ENCODE measurements at places on chromosomes 2 and 18.

DNA sequence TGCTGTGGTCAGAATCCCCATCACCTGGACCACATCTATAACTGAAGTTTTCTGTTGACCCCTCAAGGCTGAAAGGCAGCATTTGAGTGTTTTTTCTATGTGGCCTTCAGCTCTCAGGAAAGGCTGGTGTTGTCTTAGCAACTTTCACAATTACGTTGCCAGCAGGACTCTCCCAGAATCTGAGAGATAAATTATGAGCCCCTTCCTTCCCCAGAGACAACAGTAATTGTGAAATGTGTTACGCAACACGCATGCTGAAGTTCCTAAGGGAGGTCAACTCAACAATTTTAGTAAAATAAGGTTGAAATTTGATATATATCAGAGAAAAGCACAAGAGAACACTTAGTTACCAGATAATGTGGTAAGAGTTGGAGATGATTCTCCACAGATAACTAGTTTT lies 216.5 kb upstream of the SLC8A1 start:
- no peak for DNase-seq

DNA sequence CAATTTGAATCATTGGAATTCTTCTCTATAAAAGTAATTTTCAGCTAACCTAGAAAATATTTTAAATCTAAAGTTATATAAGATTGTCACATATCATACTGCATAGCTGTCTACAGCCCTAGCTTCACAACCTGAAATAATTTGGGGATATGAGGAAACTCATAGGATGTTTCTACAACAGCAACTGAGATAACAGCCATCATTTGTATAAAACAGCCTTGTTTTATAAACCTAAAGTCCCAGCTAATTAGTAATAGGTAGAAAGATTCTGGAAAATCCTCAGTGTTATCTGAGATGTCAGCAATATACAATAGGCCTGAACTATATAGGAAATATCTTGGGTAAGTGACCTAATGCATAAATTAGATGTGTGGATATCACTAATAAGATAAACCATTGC lies 47.6 kb upstream of the TSPYL6 start:
- no peak for DNase-seq

DNA sequence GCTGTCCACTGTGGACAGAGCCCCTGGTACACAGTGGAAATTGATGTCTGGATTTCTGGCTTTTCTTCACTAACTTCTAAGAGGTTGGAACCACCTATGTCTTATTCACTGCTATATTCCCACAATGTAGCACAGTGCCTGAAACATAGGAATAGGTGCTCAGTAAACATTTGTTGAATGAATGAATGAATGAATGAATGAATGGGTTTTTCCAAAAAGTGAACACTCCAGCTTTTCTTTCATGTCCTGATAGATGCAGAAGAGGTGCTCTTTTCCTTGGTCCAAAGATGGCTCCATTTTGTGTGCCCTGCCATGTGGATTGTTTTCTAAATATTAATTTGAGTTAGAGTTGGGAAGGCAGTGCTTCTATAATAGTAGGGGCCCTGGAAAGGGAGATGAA lies 124.1 kb downstream of the SP3 start:
- no peak for DNase-seq

DNA sequence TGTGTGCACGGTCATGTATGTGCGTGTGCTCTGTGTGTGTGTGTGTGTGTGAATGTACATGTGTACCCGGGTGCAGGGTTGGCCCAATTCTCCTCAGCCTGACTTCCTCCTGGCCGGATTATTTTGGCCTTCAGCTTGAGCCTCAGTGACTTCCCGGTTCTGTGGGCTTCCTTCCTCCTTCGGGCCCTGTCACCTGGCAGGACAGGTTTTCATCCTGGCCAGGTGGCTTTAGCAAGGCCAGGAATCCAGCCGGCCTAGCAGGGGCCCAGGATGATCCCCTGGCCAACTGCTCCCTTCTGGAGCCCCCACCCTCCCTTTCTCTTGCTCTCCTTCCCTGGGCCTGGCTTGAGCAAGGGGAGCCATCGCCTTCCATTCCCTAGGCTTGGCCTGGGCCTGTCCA lies 140.5 kb downstream of the INHBB start:
- no peak for DNase-seq

- no peak for DNase-seq
Measured at GRCh38 chr2:103773884-103774283, 1012.1 kb downstream of the TMEM182 start.

GRCh38 chr2:155651851-155652250 lies 680.7 kb downstream of the NR4A2 start:
- DNase-seq = no peak

GRCh38 chr18:6781142-6781714 lies 51.7 kb downstream of the ARHGAP28 start:
- no peak for DNase-seq

GRCh38 chr2:201208563-201209252 lies 25.8 kb downstream of the CASP10 start:
- DNase-seq = no peak

GRCh38 chr2:173556816-173557215 lies 202.1 kb downstream of the CDCA7 start:
- no peak for DNase-seq

- no peak for DNase-seq
Measured at GRCh38 chr2:240898108-240898730, 2.3 kb upstream of the MAB21L4 start.

DNA sequence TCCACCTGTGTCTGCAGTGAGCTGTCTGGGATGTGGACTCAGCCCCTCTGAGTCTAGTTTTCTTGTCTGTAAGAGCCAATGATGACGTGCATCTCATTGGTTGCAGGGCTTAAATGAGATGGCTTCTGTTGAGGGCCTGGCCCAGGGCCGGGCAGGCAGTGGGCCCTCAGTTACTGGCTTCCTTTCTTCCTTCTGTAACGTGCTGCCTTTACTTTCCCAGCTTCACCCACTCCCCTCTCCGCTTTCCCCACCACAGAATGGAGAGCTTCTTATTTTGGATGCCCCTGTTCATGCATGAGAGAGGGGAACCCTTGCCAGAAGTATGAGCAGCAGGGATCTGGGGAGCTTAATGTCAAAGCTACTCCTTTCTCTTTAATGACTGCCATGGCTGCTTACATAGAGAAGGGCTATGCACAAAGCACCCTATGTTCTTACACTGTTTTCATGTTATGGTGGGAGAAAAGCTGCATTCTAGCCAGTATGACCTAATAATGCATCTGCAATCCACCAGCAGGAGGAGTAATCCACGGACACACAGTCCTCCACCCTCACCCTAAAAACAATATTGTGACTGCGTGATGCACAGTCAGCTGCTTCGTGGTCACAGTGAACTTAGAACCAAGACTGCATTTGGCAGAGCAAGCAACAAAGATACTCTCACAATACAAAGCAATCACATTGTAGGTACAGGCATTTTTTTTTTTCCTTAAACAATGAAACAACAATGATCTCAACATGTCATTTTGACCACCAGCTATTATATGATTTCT lies 37.2 kb downstream of the CREG2 start:
- DNase-seq = no peak

DNA sequence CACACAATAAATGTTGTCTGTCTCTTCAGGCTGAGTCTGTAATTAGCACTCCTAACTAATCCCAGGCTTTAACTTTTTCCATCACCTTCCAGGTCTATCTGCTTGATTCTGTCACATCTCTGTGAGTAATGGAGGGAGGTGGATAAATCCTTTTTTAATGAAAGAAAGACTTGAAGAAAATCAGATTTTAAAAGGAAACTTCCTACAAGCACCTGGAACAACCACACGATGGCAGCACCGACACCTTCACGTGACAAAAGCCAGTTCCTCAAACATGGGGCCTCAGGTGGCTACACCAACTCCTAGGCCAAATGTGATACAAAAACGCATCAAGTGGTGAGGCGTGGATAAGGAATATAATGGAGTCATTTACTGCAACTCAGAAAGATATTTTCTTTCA lies 41.8 kb downstream of the TGFBRAP1 start:
- no peak for DNase-seq

DNA sequence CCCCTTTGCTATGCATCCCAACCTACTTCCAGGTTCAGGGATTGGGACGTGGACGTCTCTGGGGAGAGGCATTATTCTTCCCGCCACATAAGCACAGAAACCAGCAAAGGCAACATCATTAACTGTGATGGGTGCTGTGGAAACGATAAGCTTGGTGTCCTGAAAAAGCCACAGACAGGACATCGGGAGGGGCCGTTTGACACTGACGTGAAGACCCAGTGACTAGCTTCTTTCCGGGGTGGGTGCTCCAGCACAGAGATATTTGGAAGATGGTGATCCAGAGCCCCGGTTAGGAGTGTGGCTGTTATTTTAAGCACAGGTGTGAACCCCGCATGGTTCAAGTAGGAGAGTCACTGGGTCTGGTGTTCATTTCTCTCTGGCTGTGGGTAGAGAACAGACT lies 163.8 kb upstream of the HDAC4 start:
- no peak for DNase-seq

DNA sequence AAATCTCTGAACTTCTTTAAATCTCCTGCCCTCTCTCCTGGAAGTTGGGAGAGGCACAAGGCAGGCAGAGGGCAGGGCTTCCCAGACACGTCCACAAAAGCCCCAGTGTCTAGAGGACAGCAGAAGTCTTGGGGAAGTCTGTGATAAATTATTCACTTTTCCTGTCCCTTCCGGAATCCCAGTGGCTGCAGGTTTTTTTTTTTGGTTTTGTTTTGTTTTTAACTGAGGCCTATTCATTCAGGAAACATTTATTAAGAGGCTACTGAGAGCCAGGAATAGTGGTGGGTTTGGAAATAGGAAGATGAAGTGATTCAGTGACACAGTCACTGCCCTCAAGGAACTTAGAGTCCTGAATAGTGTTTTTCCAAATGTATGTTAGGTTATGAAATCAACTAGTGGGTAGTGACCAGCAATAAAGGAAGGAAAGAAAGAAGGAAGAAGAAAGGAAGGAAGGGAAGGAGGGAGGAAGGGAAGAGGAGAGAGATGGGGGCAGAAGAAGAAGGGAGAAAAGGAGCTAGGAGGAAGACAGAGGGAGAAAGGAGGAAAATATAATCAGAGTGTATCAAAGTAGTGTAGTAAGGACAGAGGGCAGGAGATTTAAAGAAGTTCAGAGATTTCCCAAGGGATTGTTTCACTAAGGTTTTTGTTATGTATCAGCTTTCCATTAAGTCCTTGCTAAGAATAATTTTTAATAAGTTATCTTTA lies 98.9 kb upstream of the ZFP36L2 start:
- no peak for DNase-seq

DNA sequence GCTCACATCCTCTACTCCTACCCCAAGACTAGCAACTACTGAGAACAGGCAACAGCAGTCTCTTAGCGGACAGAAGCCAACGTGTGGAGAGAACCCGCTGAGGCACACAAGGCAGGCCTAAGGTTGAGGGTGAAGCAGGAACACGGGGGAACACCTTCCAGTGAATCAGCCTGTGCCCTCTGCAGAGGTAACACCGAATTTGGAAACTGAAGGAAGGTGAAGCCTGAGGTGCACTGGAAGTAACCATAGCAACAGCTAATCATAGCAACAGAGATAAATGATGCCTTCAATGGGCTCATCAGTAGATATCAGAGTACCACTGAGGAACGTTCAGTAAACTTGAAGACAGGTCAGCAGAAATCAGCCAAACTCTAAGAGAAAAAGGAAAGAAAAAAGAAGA lies 43.3 kb downstream of the OSBPL1A start:
- DNase-seq = no peak

GRCh38 chr2:63613391-63613901 lies 24.7 kb downstream of the MDH1 start:
- no peak for DNase-seq

GRCh38 chr2:238919307-238919706 lies 71.4 kb downstream of the TWIST2 start:
- no peak for DNase-seq

DNA sequence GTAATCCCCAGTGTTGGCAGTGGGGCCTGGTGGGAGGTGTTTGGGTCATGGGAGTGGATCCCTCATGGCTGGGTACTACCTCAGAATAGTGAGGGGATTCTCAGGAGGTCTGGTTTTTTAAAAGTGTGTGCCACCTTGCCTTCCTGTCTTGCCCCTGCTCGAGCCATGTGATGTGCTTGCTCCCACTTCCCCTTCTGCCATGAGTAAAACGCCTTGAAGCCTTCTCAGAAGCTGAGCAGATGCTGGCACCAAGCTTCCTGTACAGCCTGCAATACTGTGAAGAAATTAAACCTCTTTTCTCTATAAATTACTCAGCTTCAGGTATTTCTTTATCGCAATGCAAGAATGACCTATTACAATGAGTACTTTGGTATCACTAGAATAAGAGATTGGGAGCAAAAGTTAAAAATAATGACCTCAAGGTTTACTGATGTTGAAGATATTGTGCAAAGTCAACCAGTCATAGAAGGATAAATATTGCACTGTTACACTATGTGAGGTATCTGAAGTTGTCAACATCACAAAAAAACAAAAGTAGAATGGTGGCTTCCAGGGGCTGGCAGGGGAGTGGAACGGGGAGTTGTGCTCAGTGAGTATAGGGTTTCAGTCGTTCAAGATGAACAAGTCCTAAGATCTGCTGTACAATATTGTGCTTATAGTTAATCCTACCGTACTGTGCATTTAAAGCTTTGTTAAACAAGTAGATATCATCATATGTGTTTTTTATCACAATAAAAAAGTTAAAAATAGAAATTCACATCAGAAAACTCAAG lies 938.3 kb upstream of the CNTNAP5 start:
- no peak for DNase-seq

DNA sequence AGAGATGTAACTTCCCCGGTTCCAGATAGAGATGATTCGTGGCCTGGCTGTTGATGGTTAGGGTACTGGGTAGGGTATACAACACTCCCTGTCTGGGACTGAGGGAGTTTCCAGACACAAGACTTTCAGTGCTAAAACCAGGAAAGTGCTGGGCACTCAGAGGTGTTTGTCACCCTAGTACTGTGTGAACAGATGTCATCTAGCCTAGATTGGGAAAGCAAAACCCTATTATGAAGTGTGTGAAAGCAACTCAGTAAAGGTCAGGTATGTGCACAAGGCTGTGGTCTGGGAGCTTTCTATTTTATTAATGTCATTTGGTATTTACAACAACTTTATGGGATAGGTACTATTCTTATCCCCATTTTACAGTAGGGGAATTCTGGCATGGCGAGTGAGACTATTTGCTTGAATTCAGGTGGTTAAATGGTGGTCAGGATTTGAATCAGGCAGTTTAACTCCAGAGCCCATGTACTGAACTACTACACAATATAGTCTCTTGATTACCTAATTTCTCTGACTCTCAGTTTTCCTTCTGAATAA lies 2.6 kb downstream of the BZW1 start:
- DNase-seq = no peak

DNA sequence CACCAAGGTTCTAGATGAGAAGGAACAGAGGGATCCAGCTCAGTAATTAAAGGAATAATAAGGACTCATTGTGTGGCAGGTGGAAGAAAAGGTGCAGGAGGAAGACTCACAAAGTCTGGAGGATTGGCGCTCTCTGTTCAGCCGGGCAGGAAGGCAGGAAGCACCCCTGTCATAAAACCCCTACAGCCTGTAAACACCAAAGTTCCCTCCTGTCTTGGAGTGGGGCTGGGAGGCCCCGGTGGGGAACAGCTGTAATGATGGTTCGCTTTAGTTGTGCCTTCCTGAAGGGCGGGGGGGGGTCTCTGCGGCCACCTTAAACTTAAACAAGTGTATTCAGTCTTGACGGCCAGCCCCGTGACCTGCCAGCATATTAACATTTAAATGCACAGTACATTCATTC lies 84.3 kb downstream of the GBX2 start:
- no peak for DNase-seq

All from stimulated activated CD8-positive, alpha-beta memory T cell treated with anti-CD3 and anti-CD28 coated beads, Interleukin-4, amount 100 ng/mL, for 1 hour (primary cell).